Trophoblast cell (in vitro differentiated cells and primary cell): ENCODE measurements at places on chromosomes 5 and 9.
A peak's percentile ranks its signal among the peaks of the same experiment; 100 is the strongest.

GRCh38 chr5:139896718-139897117, 101.1 kb downstream of the PSD2 start:
- peaks cover 10% of the 10 kb centered on the region for H3K27me3 ChIP-seq
- H3K4me1 ChIP-seq = peaks cover 7% of the 10 kb centered on the region

DNA sequence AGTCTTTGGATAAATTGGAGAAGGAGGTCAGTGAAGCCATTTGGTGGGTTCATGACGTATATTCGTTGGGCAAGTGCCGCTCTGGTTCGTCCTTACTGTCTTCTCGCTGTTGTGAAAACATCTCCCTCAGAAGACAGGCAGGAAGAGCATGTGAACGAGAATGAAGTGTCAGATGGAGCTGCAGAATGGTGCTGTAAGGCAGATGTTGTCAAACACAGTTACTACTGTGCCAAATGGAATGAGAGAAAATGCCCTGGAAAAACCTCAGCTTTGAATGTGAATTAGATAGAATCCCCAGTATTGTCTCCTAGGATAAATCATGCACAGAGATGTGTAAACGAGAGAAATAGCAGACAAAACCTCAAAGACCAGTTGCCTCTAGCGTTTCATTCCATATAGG, 121.5 kb downstream of the CAMK4 start:
- H3K27me3 ChIP-seq = no peaks in the 10 kb centered on the region
- H3K36me3 ChIP-seq = no peaks in the 10 kb centered on the region
- H3K4me1 ChIP-seq = peaks cover 6% of the 10 kb centered on the region
- H3K27ac ChIP-seq = no peak overlapping the region
- no peak overlapping the region for H3K4me3 ChIP-seq

- H3K27me3 ChIP-seq = no peaks in the 10 kb centered on the region
- H3K27ac ChIP-seq = no peak overlapping the region
- no peak overlapping the region for H3K4me3 ChIP-seq
- no peak for DNase-seq
- no peaks in the 10 kb centered on the region for H3K4me1 ChIP-seq
Observed at GRCh38 chr5:16784088-16784487, 152.0 kb downstream of the MYO10 start.

- H3K27me3 ChIP-seq = no peaks in the 10 kb centered on the region
- no peak for DNase-seq
- no peaks in the 10 kb centered on the region for H3K4me1 ChIP-seq
- no peak overlapping the region for H3K27ac ChIP-seq
Observed at GRCh38 chr5:146254223-146254622, 50.8 kb downstream of the RBM27 start.

GRCh38 chr9:72576087-72576486, 54.7 kb downstream of the TMC1 start:
- no peaks in the 10 kb centered on the region for H3K27me3 ChIP-seq
- H3K27ac ChIP-seq = no peak overlapping the region
- H3K4me1 ChIP-seq = peaks cover 7% of the 10 kb centered on the region
- no peak overlapping the region for H3K4me3 ChIP-seq

GRCh38 chr5:32231241-32231640, 57.1 kb upstream of the GOLPH3 start:
- peaks cover 33% of the 10 kb centered on the region for H3K4me1 ChIP-seq
- no peak for DNase-seq
- H3K27me3 ChIP-seq = no peaks in the 10 kb centered on the region

DNA sequence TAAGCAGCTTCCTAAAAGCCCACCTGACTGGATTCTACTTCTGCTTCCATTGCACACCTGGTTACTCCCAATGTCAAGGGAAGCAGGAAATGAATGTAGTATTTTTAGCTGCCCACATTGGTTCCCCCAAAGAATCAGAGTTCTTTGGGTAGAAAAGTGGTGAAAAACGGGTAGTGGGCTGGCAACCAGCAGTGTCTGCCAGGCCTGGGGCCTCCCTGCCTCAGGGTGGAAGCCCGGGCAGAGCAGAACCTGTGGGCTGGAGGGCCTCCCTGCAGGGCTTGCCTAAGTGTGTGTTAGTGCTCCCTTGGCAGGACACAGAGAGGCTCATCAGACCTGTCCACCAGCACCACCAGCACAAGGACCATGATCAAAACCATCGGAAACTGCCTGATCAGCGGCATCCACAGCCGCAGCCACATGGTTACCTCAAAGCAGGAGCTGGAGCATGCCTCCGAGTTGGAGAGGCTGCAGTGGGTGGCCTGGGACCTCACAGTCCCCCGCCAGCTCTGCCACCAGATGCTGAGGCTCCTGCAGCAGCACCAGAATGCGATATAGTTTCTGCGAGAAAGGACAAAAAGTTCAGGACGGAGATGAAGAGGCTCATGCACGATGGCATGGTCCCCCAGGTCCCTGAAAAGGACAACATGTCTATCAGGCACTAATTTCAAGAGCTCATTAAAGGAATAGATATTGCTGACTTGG, 72.2 kb downstream of the PTPDC1 start:
- H3K27ac ChIP-seq = no peak overlapping the region
- H3K4me1 ChIP-seq = peaks cover 12% of the 10 kb centered on the region
- no peaks in the 10 kb centered on the region for H3K27me3 ChIP-seq
- DNase-seq = no peak
- no peak overlapping the region for H3K4me3 ChIP-seq
- H3K36me3 ChIP-seq = no peaks in the 10 kb centered on the region

- peaks cover 13% of the 10 kb centered on the region for H3K4me1 ChIP-seq
- peak overlapping the region; percentile 98 for H3K27ac ChIP-seq
- H3K4me3 ChIP-seq = no peak overlapping the region
- H3K27me3 ChIP-seq = no peaks in the 10 kb centered on the region
- peak; percentile 89 for DNase-seq
Observed at GRCh38 chr5:147893820-147894219, 12.5 kb downstream of the C5orf46 start.

GRCh38 chr5:57576317-57576716, 93.7 kb upstream of the ACTBL2 start:
- DNase-seq = no peak
- H3K36me3 ChIP-seq = no peaks in the 10 kb centered on the region
- H3K27me3 ChIP-seq = no peaks in the 10 kb centered on the region
- no peak overlapping the region for H3K27ac ChIP-seq

- no peaks in the 10 kb centered on the region for H3K27me3 ChIP-seq
- peaks cover 7% of the 10 kb centered on the region for H3K4me1 ChIP-seq
- peak overlapping the region; percentile 95 for H3K27ac ChIP-seq
- DNase-seq = peak; percentile 94
Observed at GRCh38 chr9:89606049-89606623, 1.3 kb downstream of the GADD45G start.

DNA sequence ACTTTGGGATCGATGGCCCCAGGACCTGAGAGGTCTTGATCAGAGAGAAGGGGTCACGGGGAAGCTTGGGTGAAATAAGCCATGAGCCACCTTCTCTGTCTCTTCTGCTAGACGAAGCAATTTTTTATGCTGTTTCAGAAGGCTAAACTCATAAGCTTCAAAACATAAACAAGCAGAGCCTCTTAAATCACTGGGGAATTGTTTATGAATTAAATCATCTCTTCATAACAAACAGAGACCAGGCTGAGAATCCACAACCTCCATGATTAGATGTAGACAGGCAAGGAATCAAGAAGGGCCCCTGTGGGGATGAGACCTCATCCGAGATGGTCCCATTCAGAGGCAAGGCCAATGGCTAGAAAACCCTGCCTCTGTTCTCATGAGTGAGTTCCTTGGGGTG, 21.7 kb upstream of the TCOF1 start:
- H3K4me1 ChIP-seq = no peaks in the 10 kb centered on the region
- H3K27ac ChIP-seq = no peak overlapping the region
- H3K27me3 ChIP-seq = no peaks in the 10 kb centered on the region
- no peak overlapping the region for H3K4me3 ChIP-seq
- DNase-seq = no peak

DNA sequence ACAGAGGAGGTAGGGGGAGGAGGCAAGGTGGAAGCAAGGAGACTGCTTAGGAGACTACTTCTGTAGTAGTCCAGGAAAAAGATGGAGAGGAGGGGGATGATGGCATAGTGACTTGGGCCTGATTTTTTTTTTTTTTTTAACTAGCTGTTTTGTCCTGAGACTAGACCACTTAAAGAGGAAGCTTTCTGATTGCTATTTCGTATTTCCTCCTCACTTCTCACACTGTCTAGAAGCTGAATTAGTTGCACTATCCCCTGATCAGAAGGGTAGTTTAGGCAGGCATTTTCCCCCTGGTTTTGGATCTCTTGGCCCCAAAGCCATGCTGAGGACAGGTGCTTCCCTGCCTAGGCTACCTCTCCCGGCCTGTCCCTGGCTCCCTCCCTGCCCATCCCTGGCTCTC, 14.9 kb downstream of the LARP1 start:
- H3K27me3 ChIP-seq = no peaks in the 10 kb centered on the region
- no peak overlapping the region for H3K4me3 ChIP-seq
- no peak for DNase-seq
- H3K27ac ChIP-seq = no peak overlapping the region
- peaks cover 3% of the 10 kb centered on the region for H3K36me3 ChIP-seq

- H3K27ac ChIP-seq = no peak overlapping the region
- no peak for DNase-seq
- H3K27me3 ChIP-seq = no peaks in the 10 kb centered on the region
- H3K4me3 ChIP-seq = peak overlapping the region; percentile 63
- H3K4me1 ChIP-seq = no peaks in the 10 kb centered on the region
- H3K36me3 ChIP-seq = no peaks in the 10 kb centered on the region
Observed at GRCh38 chr9:135251996-135252760, 164.7 kb downstream of the OLFM1 start.

DNA sequence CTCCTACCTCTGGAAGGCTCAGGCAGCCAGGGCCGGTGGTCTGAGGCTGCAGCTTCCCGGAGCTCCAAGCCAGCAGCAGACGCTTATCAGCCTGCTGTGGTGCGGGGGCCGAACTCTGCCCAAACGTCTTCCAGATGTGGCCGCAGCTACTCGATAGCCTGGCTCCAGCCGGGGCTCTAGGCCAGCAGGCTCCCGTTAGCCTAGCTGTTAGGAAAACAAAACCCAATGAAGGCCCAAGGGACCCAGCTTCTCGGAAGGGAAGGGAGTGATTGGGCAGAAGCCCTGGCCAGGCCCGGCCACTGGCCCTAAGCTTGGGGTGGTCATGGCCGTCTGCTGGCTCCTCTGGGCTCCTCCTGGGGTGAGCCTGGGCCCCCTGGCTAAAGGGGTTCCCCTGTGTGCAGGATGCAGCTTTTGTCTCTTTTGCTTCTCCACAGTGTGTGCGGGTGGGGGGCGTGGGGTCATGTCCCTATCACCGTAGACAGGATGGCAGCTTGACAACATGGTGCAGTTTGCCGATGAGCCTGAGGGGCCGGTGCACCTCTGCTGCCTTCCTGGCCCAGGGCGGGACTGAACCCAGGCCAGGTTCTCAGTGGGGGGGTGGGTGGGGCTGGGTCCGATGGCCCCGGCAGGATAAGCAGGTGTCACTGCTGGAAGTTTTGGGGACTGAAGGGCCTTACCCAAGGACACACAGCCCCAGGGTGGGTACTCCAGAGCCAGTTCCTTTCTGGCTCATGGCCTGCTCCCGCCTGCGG, 18.7 kb downstream of the MYMK start:
- no peak overlapping the region for H3K4me3 ChIP-seq
- H3K27ac ChIP-seq = no peak overlapping the region
- H3K4me1 ChIP-seq = peaks cover 21% of the 10 kb centered on the region
- H3K36me3 ChIP-seq = no peaks in the 10 kb centered on the region
- DNase-seq = no peak

- H3K27ac ChIP-seq = no peak overlapping the region
- no peak overlapping the region for H3K4me3 ChIP-seq
- no peak for DNase-seq
- H3K4me1 ChIP-seq = no peaks in the 10 kb centered on the region
Observed at GRCh38 chr5:54676481-54677340, 159.2 kb downstream of the SNX18 start.

DNA sequence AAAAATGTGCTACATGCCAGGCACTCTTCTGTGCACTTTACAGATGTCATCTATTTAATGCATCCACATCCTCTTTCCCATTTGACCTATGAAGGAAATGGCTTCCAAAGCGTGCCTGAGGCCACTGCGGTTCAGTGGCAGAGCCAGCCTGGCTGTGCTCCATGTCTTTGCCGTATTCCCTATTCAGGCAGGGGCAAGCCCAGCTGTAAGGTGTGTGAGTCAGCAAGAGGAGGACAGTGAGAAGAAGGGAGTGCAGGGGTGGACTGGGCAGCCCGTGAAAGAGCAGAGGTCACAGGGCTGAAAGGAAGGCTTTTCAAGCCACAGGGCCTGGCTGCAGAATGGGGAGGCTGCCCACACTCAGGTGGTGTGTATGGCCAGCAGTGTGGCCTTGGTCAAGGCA, 91.7 kb downstream of the HRH2 start:
- no peak for DNase-seq
- peaks cover 2% of the 10 kb centered on the region for H3K4me1 ChIP-seq
- H3K36me3 ChIP-seq = no peaks in the 10 kb centered on the region
- no peak overlapping the region for H3K27ac ChIP-seq
- H3K27me3 ChIP-seq = no peaks in the 10 kb centered on the region

DNA sequence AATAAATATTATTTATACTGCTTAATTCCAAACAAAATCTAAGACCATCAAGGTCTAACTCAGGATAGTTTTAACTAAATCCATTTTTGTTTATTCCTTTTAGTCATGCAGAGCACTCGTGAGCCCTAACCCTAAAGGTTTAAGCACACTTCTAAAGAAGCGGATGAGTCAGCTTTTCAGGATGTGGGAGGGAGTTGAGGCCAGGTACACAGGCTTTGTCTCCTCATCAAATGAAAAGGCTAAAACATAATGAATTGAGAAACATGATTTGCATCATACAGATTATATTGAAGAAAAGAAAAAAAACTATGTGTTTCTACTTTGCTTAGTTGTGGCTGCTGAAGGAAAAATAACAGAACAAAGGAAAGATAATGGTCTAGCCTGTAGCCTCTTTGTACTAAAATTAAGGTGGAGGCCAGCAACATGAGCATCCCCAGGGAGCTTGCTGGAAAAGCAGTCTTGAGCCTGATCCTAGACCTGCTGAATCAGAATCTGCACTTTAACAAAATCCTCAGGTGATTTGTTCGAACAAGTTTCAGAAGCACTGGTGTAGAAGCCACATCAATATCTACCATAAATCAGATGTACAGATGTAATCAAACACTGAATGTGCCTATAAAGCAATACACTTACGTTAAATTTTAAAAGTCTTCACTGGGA, 21.1 kb upstream of the ISCA1 start:
- H3K4me3 ChIP-seq = no peak overlapping the region
- no peak overlapping the region for H3K27ac ChIP-seq
- H3K4me1 ChIP-seq = no peaks in the 10 kb centered on the region
- no peaks in the 10 kb centered on the region for H3K27me3 ChIP-seq
- peaks cover 39% of the 10 kb centered on the region for H3K36me3 ChIP-seq

GRCh38 chr5:17021602-17021932, 85.5 kb upstream of the MYO10 start:
- peaks cover 14% of the 10 kb centered on the region for H3K4me1 ChIP-seq
- no peaks in the 10 kb centered on the region for H3K27me3 ChIP-seq
- H3K27ac ChIP-seq = no peak overlapping the region
- no peaks in the 10 kb centered on the region for H3K36me3 ChIP-seq
- no peak for DNase-seq
